ENCODE measurements at places on chromosomes 6 and 20.

DNA sequence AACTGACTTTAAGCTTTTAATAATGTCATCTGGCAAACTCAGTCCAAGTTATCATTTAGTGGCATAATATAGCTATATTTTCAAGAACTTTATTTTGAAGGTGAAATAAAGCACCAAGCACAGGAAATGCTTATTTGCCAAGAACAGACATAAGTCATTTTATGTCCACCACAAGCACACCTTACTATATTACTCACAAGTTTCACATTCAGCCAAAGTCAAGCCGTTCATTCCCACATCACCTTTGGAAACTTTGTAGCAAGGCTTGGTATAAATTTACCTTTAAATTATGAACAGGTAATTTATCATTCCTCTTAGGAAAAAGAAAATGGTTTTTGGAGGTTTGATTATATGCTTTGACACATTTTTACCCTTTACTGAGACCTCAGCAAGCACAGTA, 236.8 kb upstream of the FKBP1C start:
- DNase-seq: no peak

DNA sequence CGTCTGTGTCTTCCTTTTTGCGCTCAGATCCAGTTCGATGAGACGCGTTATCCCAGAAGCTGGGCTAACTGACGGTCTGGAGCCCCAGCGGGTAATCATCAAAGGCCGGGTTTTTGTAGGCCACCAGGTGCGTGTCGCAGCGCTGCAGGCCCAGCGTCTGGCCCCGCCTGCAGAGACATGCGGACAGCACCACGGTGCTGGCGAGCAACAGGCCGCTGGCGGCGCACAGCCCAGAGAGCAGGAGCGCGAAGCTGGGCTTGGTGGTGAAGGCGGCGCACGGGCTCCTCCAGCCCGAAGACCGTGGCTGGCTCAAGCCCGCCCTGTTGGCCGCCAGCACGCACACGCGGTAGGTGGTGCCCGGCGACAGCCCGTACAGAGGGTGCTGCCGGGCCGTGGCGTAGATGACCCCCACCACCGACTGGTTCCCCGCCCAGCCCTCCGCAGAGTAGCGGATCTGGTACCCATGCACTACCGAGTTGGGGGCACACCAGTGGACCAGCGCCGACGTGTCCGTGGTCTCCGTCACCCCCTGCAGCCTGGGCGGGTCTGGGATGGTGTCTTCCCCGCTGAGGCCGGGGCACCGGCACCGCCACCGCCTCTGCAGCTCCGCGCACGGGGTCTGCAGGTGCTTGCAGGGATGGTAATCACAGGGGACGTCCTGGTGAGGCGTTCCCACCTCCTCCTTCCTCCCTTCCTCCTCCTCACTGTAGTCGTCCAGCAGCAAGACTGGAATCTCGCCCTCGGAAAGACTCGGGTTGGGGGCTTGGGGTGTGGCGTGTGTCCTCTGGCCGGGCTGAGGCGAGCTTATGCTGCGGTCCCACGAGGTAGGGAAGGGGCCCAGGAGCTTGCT, 12.7 kb downstream of the LRRN4 start:
- DNase-seq: no peak

- DNase-seq: no peak
Measured at GRCh38 chr6:144248476-144249301, 36.4 kb upstream of the UTRN start.

DNA sequence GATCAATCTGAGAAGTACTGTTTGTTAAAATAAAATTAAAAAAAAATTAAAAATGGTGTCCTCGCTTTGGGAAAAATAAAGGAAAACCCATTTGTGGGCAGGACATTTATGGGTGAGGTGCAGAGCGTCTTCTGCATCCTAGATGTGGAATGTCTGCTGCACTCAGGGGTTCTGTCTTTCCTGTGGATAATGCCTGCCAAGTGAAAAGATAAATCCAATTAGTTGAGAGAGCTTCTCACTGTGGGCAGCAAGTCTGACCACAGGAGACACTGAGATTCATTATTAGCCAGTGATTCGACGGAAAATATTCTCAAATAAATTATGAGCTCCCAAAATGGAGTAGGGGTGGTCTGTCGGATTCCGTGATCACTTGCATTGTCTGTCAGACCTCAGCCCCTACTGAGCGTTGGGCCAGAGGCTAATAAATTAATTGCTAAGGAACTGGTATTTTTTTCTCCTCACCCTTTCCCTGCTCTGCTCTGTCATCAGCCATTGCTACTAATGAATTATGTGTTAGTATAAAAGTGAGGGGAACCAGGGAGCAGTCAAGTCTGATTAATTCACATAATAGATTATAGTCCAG, 10.0 kb downstream of the GMPR start:
- no peak for DNase-seq

DNA sequence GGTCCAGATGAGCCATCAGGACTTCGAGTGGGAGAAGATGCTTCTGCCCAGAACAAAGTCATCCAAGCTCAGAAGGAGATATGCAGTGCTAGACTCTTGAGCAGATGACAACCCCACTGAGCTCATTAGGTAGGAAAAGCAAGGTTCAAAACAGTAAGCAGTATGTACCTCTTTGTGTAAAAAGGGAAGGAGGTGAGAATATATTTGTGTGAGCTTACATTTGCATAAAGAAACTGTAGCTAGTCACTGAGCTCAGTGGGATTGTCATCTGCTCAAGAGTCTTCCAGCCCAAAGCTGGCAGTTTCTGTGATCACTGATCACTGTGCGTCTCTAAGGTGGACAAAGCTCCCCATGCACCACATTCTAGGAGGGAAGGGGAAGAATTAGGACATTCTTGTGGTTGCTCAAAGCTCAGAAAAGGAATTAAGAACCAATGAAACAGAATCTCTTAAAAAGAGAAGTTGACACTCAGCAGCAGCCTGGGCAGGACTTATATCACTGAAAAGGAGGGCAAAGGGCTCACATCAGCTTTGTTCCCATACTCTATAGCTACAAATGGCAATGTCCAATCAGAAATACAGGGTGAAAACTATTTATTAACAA, 90.0 kb upstream of the MAFB start:
- DNase-seq: no peak

GRCh38 chr6:130598021-130598989, 228.9 kb upstream of the SMLR1 start:
- no peak for DNase-seq

All from mucosa of gallbladder (tissue), 1 donor.